Hematopoietic multipotent progenitor cell treated with erythropoietin and hydrocortisone succinate and interleukin-3 and kit ligand, for 6 days (in vitro differentiated cells): ENCODE measurements at places on chromosomes 13 and 19.

GRCh38 chr13:42275098-42275471 is 3.1 kb downstream of the AKAP11 start:
- DNase-seq: peak; percentile 38

- DNase-seq: no peak
Measured at GRCh38 chr13:109494925-109495369, 291.4 kb downstream of the IRS2 start.

GRCh38 chr13:112764864-112765561 is 75.2 kb downstream of the ATP11A start:
- no peak for DNase-seq

GRCh38 chr19:47494211-47494547 is 10.2 kb upstream of the KPTN start:
- DNase-seq: no peak

- DNase-seq: peak; percentile 71
Measured at GRCh38 chr19:38514812-38515633, 81.5 kb downstream of the RYR1 start.

- DNase-seq: no peak
Measured at GRCh38 chr19:35628264-35628564, 622 bp upstream of the RBM42 start.

DNA sequence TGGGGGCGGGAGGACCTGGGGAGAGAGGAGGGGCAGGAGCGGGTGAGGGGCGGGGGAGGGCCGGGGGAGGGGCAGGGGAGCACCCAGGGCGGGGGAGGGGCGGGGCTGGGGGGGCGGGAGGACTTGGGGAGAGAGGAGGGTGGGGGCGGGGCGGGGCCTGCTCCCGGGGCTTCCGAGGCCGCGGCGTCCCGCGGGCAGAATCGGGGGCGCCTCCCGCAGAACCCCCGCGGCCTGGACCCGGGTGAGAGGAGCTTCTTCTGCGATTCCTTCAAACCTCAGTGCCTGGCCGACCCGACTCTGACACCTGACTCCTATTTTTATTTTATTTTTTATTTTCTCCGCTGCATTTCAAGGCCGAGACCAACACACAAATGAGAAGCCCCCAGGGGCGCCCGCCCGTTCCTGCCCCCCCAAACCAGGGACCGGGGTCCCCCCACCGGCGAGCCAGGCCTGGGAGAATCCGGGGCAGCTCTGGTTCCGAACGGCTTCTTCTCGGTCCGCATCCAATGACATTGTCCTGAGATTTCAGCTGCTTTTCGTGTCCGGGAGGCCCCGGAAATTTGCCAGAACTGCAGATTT is 470 bp upstream of the GRTP1 start:
- peak; percentile 33 for DNase-seq

DNA sequence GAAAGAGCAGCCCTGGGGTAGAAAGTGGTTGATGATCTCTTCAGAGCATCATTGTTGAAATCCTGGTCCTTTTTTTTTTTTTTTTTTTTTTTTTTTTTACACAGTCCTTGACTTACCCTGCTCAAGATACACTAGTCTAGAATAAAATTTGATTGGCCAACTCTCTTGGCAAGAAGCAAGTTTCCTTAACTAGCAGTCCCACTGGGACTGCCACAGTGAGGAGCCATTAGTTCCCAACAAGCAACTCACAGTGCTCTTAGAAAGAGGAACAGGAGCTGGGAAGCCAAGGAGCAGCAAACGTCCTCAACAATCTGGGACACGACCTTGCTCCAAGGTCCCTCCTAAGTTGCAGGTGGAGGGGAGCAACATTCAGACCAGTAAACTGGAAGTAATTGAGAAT is 47.9 kb upstream of the INTS6 start:
- DNase-seq: no peak

GRCh38 chr19:33554821-33555220 is 33.2 kb upstream of the PEPD start:
- DNase-seq: no peak

- no peak for DNase-seq
Measured at GRCh38 chr19:23804676-23805075, 46.0 kb upstream of the ZNF681 start.

DNA sequence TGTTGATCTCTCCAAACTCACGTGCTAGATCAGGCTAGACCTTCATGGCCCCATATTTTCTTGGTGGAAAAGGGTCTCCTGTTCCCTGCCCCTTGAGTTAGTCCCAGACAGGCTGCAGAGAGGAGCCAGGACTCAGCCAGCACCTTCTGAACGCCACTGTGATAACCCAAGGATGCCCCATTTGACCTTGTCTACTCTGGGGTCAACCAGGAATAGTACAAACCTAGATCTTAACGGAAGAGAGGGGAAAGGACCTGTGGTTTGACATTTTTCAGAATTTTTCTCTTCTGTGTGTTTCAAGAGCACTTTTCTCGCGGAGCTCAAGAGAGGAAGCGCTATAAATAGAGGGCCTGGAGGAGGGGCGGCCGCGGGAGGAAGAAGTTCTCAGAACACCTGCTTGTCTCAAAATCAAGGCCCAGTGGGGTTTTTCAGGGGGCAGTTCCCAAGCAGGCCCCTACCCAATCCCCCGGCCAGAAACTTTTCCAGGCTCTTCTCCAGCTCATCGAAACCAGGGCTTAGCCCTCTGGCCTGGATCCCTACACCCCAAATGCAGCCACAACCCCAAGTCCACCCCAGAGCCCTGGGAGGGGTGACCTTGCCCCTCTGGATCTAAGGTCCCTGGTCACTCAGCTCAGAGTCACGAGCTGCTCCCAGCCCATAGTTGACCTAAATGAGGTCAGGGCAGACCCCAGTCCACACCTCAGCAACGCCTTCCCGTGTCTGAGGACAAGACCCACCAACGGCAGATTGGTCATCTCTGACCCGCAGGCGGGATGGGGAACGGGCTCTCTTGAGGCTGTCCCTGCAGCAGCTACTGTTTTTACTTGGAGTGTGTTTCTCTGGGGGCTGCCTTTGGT is 75.6 kb upstream of the TM9SF2 start:
- peak; percentile 32 for DNase-seq

GRCh38 chr13:33642374-33643065 is 175.4 kb upstream of the RFC3 start:
- no peak for DNase-seq

- DNase-seq: no peak
Measured at GRCh38 chr19:16330806-16331690, 6.4 kb downstream of the KLF2 start.

DNA sequence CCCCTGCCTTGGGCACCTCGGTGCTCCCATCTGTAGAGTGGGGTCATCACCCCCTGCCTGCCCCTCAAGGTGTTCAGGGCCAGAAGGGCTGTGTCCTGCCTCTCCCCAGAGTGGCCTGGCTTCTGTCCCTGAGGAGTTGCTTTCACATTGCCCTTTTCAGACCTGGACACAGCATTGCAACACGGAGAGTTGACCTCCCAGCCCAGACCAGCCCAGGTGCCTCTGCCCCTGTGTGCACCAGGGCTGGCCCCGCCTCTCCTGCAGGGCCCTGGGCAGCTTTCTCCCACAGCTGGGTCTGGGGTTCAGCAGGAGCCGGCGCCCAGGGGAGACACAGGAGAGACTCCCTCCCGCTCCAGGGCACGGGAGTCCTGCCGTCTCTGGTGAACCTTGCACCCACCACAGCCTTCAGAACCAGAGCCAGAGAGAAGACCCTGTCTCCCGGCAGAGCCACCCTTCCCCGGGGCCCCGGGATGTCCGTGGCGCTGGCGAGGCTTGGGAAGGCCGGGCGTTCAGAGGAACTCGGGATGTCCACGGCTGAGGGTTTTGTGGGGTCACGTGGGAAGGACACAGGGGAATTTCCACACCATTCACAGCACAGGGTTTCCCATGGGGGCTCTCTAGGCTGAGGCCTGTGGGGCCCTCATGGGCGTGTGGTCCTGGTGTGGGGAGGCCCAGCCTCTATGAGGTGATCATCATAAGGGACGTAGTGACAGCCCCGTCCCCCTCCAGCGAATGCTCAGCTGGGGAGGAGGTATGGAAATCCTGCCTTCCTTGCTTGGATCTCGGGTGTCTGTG is 23.2 kb downstream of the C13orf46 start:
- DNase-seq: no peak

GRCh38 chr19:56312787-56313657 is 1.6 kb downstream of the ZSCAN5A start:
- DNase-seq: peak; percentile 23

GRCh38 chr19:10013316-10013715 is at the start of gene RDH8:
Gene RDH8 (plus strand): TSS chr19:10013483. CDS start chr19:10013498, 15 bp downstream.
- no peak for DNase-seq

- no peak for DNase-seq
Measured at GRCh38 chr13:48576448-48577010, 43.6 kb upstream of the RCBTB2 start.

DNA sequence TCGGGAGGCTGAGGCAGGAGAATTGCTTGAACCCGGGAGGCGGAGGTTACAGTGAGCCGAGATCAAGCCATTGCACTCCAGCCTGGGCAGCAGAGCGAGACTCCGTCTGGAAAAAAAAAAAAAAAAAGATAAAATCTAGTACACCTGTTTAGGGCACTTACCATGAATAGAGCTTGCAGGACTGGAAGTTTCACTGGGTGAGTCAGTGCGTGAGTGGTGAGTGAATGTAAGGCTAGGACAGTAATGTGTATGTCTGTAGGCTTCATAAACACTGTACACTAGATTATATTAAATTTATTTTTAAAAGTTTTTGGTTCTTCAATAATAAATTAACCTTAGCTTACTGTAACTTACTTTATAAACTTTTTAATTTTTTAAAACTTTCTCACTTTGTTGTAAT is 22.9 kb downstream of the PPP5C start:
- DNase-seq: no peak

GRCh38 chr13:113660066-113660465 is 2.1 kb upstream of the ATP4B start:
- no peak for DNase-seq

- DNase-seq: no peak
Measured at GRCh38 chr19:1475751-1476437, 3.1 kb downstream of the C19orf25 start.

DNA sequence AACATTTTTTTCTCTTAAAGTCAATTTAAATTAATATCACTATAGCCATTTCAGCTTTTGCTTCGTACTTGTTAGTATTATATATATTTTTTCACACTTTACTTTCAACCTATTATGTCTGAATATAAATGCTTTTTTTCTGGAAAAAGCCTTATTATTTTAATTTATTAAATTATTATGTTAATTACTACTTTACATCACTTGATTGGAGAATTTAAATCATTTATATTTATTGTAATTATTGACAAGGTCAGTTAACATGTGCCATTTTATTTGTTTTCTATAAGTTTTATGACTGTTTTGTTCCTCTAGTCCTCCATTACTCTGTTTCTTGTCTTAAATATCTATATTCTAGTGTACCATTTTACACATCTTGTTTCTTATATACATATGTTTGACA is 1333.4 kb upstream of the MIR17HG start:
- no peak for DNase-seq

- DNase-seq: no peak
Measured at GRCh38 chr13:40784540-40784939, 4.9 kb upstream of the SLC25A15 start.

GRCh38 chr13:78611040-78611439 is 7.7 kb upstream of the POU4F1 start:
- no peak for DNase-seq

DNA sequence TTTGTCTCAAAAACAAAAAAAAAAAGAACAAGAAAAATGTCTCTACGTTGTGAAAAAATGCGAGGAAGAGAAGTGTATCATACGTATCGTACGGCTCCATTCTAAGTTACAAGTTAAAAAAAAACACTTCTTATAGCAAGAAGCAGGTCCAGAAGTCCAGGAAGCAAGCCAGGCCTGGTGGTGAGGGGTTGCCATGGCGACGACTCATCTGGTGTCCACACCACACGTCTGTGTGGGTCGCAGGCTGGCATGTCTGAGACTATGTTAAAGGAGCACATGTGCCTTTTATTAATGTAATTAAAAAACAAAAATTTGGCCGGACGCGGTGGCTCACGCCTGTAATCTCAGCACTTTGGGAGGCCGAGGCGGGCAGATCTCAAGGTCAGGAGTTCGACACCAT is 5.9 kb downstream of the MED16 start:
- DNase-seq: no peak

- no peak for DNase-seq
Measured at GRCh38 chr13:62038214-62038613, 622.6 kb upstream of the PCDH20 start.

- DNase-seq: no peak
Measured at GRCh38 chr19:58307736-58308135, 2.6 kb downstream of the ERVK3-1 start.

DNA sequence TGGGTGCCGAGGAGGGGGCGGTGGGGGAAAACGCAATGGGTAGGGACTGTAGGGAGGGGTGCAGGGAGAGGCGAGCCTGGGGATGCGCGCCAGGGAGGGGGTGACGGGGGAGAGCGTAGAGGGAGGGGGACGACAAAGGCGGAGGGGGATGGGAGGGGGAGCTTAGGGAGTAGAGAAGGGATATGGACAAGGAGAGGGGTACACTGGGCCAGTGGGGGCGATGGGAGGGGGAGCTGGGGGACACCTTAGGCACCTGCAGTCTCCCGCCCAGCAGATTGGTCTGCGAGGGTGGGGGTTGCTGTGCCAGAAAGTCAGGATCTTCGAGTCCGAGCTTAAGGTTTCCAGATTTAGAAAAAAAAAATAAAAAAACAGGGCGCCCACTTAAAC is 15.7 kb downstream of the CCDC124 start:
- DNase-seq: no peak

GRCh38 chr13:26656919-26657318 is 99.4 kb downstream of the WASF3 start:
- DNase-seq: peak; percentile 17

GRCh38 chr13:113879494-113880360 is 15.9 kb upstream of the GAS6 start:
- no peak for DNase-seq

DNA sequence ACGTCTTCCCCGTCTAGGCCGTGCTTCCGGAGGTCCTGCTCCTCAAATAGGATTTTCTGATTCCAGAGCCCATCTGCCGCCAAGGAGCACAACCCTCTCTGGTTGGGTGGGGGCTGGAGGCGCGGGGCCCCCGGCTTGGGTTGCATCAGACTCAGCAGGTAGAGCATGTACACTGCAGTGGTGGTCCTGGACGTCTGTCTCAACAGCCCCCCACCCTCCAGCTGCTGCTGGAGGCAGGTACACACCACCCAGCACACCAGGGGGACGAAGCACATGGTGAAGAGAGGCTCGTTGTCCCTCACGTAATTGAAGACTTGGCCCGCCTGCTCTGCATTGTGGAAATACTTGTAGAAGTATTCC is 13.9 kb downstream of the NLRP12 start:
- no peak for DNase-seq

DNA sequence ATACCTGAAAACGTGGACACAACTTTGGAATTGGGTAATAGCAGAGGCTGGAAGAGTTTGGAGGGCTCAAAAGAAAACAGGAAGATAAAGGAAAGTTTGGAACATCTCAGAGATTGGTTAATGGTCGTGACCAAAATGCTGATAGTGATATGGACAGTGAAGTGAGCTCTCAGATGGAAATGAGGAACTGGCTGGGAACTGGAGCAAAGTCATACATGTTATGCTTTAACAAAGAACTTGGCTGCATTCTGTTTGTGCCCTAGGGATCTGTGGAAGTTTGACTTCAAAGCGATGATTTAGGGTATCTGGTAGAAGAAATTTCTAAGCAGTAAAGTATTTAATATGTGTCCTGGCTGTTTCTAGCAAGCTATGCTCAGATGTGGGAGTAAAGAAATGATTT is 136.2 kb downstream of the DNAJC3 start:
- no peak for DNase-seq

- peak; percentile 73 for DNase-seq
Measured at GRCh38 chr13:80399340-80400163, 58.6 kb upstream of the SPRY2 start.
